Activated CD8-positive, alpha-beta T cell treated with anti-CD3 and anti-CD28 coated beads, Interleukin-2, amount 10 ng/mL, durations not matched to agents 7 days and 5 days (primary cell): ENCODE measurements at places on chromosomes 12 and 14. TPM values are rescaled to one million over a fixed set of nuclear protein-coding genes. Genes with fewer than 3 reads are reported as not detected.
A peak's percentile ranks its signal among the peaks of the same experiment; 100 is the strongest.

DNA sequence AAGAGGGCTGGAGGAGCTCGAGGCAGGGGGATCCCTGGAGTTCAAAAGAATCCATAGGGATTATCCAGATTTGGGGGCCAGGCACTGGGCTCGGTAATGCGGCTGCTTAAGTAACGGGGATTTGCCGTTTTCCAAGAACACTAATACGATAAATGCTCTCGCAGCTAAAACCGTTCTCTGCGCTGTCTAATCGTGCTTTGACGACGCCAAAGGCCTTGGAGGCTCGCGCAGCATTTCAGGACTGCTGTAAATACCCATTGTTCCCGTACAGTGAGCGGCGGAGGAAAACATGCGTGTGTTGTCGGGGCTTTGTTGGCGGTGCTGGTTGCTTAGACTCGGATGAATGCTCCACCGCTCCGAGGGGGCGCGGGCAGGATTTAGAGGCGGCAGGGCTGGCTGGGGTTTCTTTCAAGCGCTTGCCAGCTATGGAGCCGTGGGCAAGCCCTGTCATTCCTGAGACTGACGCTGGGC, 26.2 kb downstream of the DIO3 start:
- no peak for DNase-seq
- no peaks in the 10 kb centered on the region for H3K36me3 ChIP-seq
- H3K4me3 ChIP-seq = no peak overlapping the region

- H3K4me3 ChIP-seq = no peak overlapping the region
- no peaks in the 10 kb centered on the region for H3K4me1 ChIP-seq
- H3K27ac ChIP-seq = no peak overlapping the region
Measured at GRCh38 chr12:2513141-2514037, 281.4 kb upstream of the FKBP4 start.

GRCh38 chr12:64587447-64587846, 22.8 kb upstream of the RASSF3 start:
- H3K27me3 ChIP-seq = no peaks in the 10 kb centered on the region
- no peak overlapping the region for H3K4me3 ChIP-seq
- no peak overlapping the region for H3K27ac ChIP-seq
- DNase-seq = no peak

DNA sequence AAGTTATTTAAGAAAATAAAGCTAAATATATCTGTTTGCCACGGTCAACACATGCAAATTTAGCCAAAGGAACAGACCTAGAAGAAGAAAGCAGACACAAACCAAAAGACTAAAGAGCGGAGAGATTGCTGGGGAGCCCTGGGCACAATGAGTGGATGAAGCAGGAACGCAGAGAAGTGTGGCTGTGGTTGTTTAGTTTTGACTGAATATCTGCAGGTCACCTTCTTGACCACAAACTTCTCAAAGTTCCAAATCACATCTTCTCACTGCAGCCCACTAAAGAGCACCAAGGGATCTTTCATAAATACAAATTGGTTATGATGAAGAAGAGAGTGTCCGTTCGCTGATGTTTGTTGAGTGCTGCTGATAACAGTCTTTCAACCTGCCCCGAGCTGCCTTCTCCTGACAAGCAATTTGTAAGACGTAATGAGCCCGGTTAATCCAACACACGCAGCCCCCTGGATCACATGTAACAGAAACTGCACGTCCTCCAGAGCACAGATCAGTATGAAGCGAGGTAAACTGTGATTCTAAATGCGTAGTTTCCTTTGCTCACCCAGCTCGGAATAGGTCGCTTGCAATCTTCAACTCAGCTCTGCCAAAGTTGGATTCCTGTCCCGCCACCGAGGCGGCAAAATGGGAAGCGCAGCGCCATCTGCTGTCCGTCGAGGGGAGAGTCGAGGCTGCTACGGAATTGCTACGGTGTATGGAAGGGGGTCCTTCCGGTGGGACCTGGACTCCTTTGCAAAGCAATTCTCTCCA, 120.8 kb downstream of the GXYLT1 start:
- H3K4me1 ChIP-seq = peaks cover 6% of the 10 kb centered on the region
- peak overlapping the region; percentile 26 for H3K4me3 ChIP-seq
- H3K36me3 ChIP-seq = no peaks in the 10 kb centered on the region
- peak; percentile 72 for DNase-seq

LMO3 gene
- total RNA-seq = not detected
